ENCODE measurements at places on chromosomes 3 and 15.

GRCh38 chr15:64643685-64644084 lies 131.7 kb downstream of the RBPMS2 start:
- H3K27me3 ChIP-seq = no peaks in the 10 kb centered on the region
- H3K4me3 ChIP-seq = no peak overlapping the region
- peaks cover 19% of the 10 kb centered on the region for H3K4me1 ChIP-seq
- DNase-seq = no peak
- peaks cover 4% of the 10 kb centered on the region for H3K36me3 ChIP-seq
- no peak overlapping the region for H3K27ac ChIP-seq

DNA sequence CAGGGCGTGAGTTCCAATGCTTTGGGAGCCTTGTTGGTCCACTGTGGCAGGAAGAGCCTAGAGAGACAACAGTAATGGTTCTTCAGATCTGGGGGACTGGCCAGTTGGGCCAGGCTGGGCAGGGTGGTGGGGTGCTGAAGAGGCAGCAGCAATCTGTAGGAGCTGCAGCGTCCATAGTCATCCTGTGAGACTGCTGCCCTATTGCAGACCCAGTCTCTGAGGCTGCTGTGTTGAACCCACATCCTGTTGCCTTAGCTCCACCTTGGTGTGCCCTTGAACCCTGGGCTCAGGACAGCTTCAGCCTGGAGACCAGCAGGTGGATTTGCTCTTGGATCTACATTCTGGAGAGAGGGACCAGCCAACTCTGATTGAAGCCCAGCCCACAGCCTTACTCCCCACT lies 23.6 kb upstream of the ETV5 start:
- peaks cover 23% of the 10 kb centered on the region for H3K27me3 ChIP-seq
- no peak for DNase-seq
- H3K27ac ChIP-seq = no peak overlapping the region

GRCh38 chr3:127479449-127479848 lies 111.1 kb downstream of the TPRA1 start:
- H3K27me3 ChIP-seq = peaks cover 39% of the 10 kb centered on the region
- no peak for DNase-seq
- H3K27ac ChIP-seq = no peak overlapping the region
- peaks cover 2% of the 10 kb centered on the region for H3K36me3 ChIP-seq
- no peak overlapping the region for H3K4me3 ChIP-seq

DNA sequence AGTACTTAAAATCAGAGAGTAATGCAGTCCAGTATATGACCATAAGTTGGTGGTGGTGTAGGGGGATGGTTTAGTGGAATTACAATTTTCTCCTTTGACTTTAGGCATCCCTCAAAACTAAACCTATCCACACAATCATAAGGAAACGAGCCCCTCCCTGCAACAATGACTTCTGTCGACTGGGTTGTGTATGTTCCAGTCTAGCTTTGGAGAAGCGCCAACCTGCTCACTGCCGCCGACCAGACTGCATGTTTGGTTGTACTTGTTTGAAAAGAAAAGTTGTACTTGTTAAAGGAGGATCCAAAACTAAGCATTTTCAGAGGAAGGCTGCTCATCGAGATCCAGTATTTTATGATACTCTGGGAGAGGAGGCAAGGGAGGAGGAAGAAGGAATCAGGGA lies 52.8 kb downstream of the MGA start:
- no peak overlapping the region for H3K27ac ChIP-seq
- DNase-seq = no peak
- H3K27me3 ChIP-seq = no peaks in the 10 kb centered on the region
- H3K36me3 ChIP-seq = peaks cover 37% of the 10 kb centered on the region
- no peak overlapping the region for H3K4me3 ChIP-seq
- no peaks in the 10 kb centered on the region for H3K4me1 ChIP-seq

GRCh38 chr15:68676011-68676605 lies 97.3 kb downstream of the CORO2B start:
- H3K4me1 ChIP-seq = peaks cover 20% of the 10 kb centered on the region
- H3K4me3 ChIP-seq = no peak overlapping the region
- no peak overlapping the region for H3K27ac ChIP-seq
- H3K27me3 ChIP-seq = no peaks in the 10 kb centered on the region
- H3K36me3 ChIP-seq = peaks cover 3% of the 10 kb centered on the region

DNA sequence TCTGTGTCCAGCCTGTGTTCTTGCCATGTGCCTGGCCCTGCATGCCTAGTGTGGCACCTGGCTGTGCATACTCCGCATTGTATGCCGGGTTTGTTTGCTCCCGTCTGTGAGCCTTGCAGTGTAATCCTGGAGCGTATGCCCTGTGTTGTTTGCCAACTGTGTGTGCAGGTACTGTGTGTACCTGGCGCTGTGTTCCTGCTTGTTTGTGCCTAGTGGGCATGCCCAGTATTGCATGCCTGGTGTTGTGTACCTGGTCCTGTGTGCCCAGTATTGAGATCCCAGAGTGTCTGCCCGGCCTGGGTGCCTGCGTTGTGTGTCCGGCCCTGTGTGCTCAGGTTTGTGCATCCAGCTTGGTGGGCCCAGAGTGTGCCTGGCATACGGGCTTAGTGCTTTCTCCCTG lies 54.5 kb upstream of the CHRNA7 start:
- peaks cover 7% of the 10 kb centered on the region for H3K4me1 ChIP-seq
- DNase-seq = no peak
- H3K36me3 ChIP-seq = no peaks in the 10 kb centered on the region

DNA sequence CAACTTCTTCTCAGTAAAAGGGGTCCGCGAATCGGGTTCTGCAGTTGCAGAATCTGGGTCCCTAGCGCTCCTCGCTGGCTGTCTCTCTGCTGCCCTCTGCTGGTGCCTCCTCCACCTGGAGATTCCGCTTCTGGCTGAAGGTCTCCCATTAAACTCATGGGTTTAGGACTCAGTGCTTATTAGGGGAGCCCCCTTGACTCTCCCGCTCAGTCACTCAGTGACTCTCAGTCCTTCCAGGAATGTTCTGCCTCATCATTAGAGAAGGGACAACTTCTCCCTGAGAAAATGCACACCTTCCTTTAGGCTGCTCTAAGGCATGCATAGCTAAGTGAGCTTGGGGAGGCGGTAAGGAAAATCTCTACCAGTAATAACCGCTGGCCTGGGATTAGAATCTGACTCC lies 7.1 kb downstream of the CPN2 start:
- no peak overlapping the region for H3K4me3 ChIP-seq
- no peak overlapping the region for H3K27ac ChIP-seq
- no peaks in the 10 kb centered on the region for H3K4me1 ChIP-seq
- DNase-seq = peak; percentile 90

- no peak overlapping the region for H3K27ac ChIP-seq
- H3K4me3 ChIP-seq = no peak overlapping the region
- H3K4me1 ChIP-seq = peaks cover 9% of the 10 kb centered on the region
- no peaks in the 10 kb centered on the region for H3K36me3 ChIP-seq
Observed at GRCh38 chr3:134033315-134033996, 3.7 kb upstream of the SLCO2A1 start.

GRCh38 chr15:91142106-91142744 lies 42.2 kb downstream of the SV2B start:
- no peak overlapping the region for H3K27ac ChIP-seq
- no peak for DNase-seq
- peaks cover 2% of the 10 kb centered on the region for H3K27me3 ChIP-seq
- H3K36me3 ChIP-seq = no peaks in the 10 kb centered on the region
- no peak overlapping the region for H3K4me3 ChIP-seq

DNA sequence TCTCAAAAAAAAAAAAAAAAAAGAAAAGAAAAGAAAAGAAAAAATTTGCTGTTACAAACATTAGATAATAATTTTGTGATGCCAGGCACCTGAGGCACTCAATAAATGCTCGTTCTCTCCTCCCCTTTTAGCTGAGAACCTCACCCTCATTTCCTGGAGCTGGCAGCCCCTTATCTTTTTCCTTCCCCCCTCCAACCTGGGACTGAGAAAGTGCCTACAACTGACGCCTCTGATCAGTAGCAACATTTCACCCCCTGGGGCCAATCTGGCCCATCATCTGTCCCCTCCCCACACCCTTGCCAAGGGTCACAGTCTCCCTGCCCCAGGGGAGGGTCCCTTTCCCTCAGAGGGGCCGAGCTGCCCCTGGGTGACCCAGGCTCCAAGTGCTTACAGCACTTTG lies 12.6 kb upstream of the RNU6-1 start:
- H3K4me1 ChIP-seq = peaks cover 3% of the 10 kb centered on the region
- no peaks in the 10 kb centered on the region for H3K36me3 ChIP-seq
- no peaks in the 10 kb centered on the region for H3K27me3 ChIP-seq
- H3K4me3 ChIP-seq = no peak overlapping the region
- peak; percentile 11 for DNase-seq

DNA sequence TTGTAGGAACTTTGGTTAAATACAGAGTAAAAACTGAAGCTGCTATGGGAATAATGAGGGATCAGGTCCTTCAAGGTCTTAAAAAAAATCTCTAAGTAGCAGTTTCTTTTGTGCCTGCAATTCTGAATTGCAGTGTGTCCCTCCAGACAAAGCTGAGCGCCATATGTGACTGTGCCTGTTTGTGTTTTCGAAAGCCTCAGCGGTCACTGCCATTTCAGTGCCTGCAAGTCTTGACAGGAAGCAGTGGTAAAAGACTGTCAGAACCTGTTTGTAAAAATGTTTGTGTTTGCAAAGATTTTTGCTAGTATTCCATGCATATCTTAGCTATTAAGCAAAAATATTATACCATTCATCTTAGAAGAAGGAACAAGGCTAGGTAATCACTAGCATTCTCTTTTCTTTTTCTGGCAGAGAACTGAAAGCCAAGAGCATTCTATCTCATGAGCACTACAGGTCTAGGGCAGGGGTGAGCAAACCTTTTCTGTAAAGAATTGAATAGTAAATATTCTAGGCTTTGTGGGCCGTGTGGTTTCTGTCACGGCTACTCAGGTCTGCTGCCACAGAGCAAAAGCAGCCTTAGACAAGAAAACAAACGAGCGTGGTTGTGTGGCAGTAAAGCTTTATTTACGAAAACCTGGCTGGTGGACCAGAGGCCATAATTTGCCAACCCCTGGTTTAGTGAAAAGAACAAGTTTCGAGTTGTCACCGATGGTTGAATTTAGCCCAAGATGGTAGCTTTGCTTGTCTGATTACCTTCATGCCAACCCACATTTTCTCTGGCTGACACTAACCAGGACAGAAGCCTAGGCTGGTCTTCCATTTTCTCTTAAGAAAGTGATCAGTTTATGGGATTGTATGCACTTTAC lies 134.4 kb downstream of the CACNA1D start:
- H3K36me3 ChIP-seq = no peaks in the 10 kb centered on the region
- no peaks in the 10 kb centered on the region for H3K4me1 ChIP-seq
- H3K27me3 ChIP-seq = peaks cover 11% of the 10 kb centered on the region
- no peak overlapping the region for H3K4me3 ChIP-seq

DNA sequence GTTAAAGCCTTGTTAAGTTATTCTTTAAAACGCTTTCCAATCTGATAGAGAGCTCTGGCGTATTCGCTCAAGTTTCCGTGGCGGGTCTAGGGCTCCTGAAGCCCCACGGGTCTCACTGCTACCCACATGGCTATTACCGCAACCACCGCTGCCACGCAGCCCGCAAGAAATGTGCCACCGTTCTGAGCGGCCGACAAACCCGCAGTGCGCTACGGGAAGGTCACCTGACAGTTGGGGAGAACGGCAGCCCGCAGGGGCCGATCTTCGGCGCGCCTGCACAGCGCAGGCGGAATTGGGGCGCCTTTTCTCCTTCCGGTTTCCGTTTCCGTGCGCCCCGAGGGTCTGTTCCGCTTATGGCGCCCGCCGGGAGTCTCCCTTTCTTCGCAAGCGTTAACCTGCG lies 76.6 kb upstream of the SNRPN start:
- no peak overlapping the region for H3K4me3 ChIP-seq
- H3K4me1 ChIP-seq = no peaks in the 10 kb centered on the region
- no peaks in the 10 kb centered on the region for H3K27me3 ChIP-seq
- no peak for DNase-seq
- H3K36me3 ChIP-seq = no peaks in the 10 kb centered on the region

DNA sequence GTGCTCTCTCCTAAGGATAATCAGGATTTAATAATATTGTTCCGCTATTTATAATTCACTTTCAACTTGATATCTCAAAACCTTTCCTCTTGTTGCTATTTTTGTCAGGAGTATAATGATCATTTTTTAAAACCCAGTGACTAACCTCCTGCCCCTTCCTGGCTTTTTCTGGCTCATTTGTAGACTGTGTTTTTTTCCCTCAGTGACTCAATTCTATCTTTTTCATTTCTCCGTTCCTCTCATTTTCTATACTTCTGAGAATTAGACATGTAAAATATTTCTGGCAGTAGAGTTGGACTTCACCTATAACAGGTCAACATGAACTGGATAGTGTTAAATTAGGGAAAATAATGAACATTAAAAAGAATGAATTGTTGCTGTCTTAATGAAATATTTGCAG lies 490.7 kb downstream of the EDEM1 start:
- no peak overlapping the region for H3K27ac ChIP-seq
- DNase-seq = no peak
- H3K36me3 ChIP-seq = no peaks in the 10 kb centered on the region
- no peaks in the 10 kb centered on the region for H3K27me3 ChIP-seq

DNA sequence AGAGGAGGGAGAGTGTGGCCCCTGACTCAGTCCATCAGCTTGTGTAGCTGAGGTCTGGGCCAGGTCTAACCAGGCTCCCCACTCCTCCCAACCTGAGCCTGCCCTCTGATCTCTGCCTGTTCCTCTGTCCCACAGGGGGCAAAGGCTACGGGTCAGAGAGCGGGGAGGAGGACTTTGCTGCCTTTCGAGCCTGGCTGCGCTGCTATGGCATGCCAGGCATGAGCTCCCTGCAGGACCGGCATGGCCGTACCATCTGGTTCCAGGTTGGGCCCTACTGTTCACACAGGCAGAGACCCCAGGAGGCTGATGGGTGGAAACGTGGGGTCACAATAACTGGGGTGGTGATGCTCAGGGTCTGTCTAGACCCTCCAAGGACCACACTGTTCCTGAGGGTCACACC lies 6.8 kb downstream of the NEIL1 start:
- H3K4me1 ChIP-seq = peaks cover 7% of the 10 kb centered on the region
- no peaks in the 10 kb centered on the region for H3K27me3 ChIP-seq
- no peak overlapping the region for H3K27ac ChIP-seq
- no peak overlapping the region for H3K4me3 ChIP-seq

DNA sequence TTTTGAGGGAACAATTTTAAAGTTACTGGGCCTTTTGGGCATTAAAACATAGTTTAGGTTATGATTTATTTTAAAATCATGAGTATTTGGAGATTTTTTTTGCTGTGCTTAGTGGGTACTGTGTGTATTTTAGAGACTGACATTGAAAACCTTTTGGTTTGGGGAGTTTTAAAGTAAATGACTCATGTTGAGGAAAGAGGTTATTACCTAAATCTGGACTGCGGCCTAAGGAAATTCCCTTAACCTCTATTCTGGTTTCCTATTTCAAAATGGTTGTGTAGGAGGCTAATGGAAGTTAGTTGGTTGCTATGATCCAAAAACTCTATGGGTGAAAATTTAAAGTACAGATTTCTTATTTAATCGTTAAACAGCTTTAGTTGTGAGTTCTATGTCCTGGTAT lies 57.3 kb upstream of the DPH6 start:
- no peak overlapping the region for H3K27ac ChIP-seq
- DNase-seq = no peak
- peaks cover 2% of the 10 kb centered on the region for H3K36me3 ChIP-seq
- H3K4me3 ChIP-seq = no peak overlapping the region
- no peaks in the 10 kb centered on the region for H3K27me3 ChIP-seq

DNA sequence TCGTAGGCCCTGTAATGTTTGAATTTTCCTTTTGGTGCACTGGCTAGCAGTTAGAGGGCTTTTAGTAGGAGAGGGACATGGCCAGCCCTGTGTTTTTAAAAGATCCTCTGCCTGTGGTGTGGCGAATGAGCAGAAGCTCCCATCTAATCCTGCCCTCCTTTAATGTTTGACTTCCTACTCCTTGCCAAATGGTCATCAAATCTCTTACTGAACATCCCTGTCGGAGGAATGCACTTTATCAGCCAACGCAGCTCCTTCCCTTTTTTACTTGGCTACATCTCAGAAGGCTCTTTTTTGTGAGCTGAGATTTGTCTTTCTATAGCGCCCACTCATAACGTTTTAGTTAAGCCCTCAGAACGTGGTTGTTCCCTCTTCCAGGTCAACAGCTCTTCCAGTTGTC lies 44.8 kb downstream of the MAP2K5 start:
- no peak overlapping the region for H3K4me3 ChIP-seq
- H3K27ac ChIP-seq = no peak overlapping the region
- no peaks in the 10 kb centered on the region for H3K27me3 ChIP-seq
- peaks cover 33% of the 10 kb centered on the region for H3K36me3 ChIP-seq

Data from osteocyte (in vitro differentiated cells).